Dermis blood vessel endothelial cell (primary cell): ENCODE measurements at places on chromosomes 11 and 22.

DNA sequence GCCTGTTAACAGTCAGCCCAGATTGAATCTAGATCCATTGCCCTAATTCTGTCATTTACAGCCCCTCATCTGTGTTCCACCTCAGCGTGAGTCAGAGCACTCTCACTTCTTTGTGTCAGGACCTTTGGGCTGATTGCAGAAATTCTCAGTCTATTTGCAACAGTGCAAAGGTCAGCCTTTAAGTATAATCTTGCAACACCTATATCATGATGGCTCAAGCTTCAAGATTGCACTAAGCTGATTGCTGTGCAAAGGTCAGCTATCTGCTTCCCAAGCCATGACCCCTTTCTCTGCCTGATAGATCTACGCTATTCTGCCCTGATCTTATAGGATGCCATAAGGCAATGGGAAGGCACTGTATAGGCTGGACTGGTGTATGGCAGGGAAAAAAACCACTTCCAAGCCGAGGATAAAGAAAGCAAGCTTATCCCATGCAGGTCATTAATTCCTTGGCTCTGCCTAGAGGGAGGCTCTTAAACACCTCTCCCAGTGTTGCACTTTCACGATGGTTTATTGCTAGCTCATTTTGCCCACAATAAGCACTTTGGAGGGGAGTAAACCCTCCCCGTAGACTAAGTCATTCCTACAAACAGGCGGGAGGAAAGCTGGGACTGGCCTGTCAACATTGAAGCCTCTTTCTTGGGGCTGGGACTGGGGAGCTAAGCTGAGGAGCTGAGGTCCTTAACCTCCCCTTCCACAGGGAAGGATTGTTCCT is 100.6 kb downstream of the RRAS2 start:
- DNase-seq: peak; percentile 16

DNA sequence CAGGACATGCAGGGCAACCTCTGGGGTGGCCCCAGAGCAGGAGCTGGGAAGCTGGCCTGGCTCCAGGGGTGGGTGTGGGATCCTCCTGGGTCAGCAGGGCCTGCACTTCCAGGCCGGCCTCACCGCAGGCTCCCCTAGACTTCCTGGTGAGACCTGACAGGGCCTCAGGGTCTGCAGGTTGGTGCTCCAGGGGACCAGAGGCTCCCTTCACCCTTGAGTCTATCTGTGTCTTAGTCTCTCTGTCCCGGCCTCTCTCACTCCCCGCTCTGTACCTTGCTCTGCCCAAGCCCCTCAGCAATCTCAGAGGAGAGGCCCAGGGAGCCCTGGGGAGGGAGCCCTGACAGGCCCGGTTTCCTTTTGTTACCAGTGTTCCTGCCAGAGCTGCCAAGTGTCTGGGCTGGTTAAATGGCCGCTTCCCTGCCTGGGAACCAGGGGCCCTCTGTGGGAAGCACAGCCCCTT is 13.9 kb downstream of the CD82 start:
- no peak for DNase-seq

DNA sequence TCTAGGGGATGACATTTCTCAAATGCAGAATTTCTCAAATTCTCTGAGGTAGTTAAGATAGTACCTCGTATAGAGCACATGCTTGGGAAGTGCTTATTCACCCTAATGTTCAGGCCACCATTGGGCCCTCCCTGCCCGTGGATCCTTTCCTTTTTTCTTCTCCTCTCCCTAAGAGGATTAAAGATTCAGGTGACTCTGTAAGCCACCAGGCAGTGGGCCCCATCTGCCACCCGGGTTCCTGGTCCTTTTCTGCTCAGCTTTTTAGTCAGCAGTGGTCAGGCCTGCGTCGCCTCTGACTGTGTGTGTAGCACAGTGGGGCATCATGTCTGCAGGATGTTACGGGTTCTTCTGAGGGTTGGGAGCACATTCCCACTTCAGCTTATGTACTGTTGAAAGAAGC is 7.2 kb downstream of the CEP164 start:
- no peak for DNase-seq

DNA sequence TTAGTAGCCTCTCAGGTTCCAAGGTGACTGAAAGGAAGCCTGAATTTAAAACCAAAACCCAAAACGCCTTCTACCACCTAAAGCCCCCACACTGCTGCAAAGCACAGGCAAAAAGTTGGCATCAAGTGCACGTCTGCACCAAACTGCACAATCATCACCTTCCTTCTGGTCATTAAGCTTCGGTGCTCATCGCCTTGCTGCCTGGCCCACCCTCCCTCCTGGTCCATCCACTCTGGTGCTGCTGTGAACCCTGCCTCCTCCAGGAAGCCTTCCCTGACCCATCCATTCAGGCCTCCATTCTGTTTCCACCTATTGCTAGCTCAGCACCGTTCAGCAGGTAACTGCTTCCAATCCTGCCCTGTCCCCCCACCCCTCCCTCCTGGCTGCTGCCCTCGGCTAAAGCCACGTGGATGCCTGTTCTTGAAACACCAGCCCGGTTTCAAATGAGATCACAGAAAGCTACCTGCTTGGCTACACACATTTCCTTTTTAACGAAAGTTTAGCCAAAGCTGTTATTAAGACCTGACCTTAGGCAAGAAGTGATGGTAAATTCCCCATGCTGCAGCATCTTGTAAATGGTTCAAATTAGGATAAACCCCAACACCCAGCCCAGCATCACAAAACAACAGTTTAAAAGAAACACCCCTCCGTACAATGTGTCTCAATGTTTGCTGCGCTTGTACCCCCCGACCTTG is 53.8 kb upstream of the CD5 start:
- DNase-seq: no peak

DNA sequence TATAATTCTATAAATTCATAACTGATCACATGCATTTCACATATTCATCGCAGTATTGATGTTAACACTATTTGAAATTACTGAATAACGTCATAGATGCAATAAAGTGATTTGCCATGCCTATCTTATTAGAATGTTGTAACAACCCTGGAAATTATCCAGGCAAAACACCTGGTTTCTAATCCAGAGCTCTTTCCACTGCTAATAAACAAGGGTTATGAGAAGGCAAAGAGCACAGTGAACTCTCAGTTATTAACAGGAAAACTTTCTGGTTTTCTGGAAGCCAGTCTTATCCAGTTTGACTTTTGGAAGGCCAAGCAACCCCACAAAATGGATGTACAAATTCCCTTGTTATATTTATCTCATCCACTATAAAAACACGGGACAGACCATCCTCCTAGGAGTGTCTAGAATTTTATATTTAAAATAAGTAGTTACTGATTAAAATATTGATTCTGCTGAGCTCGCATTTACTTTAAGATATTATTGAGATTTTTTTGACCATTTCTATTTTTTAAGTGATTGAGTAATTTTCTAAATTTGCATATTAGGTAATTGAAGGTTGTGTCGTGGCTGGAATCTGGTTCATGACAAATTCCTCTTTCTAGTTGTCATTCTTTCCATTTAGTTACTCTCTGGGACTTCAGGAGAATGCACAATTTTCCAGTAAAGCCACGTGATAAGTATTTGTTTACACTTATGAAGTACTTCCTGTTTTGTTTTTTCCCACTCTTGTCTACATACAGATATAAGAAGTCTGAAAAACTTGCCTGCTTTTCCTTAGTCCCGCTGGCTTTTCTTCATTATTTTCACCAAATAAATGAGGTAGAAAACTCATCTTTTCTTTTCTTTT is 47.9 kb downstream of the DCUN1D5 start:
- no peak for DNase-seq
